ENCODE measurements at places on chromosomes 6 and 20.

- DNase-seq = no peak
Observed at GRCh38 chr6:47525330-47526057, 47.9 kb downstream of the CD2AP start.

DNA sequence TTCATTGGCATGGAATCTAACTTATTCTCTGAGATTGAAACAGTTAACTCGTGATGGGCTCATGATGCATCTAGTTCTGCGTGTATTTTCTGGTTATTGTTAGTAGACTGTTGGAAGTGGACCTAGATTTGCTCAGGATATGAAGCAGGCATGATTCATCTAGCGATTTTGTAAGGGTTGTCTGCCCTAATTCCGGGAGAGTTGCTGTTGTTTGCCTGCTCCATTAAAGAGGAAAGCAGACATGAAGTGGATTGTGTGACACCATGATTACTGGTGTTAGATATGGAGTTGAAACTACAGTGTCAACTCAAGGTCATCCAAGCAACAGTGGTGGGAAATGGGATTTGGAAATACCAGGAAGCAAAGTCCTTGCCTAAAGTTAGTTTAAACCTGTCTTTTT lies 41.0 kb downstream of the SOX4 start:
- no peak for DNase-seq

GRCh38 chr6:141026504-141026903 lies 1106.2 kb upstream of the GJE1 start:
- DNase-seq = no peak

DNA sequence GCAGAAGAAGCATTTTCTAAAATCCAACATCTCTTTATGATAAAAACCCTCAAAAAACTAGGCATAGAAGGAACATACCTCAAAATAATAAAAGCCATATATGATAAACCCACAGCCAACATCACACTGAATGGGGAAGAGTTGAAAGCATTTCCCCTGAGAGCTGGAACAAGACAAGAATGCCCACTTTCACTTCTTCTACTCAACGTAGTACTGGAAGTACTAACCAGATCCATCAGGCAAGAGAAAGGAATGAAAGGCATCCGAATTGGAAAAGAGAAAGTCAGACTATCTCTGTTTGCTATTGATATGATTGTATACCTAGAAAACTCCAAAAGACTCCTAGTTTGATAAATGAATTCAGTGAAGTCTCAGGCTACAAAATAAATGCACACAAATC lies 7.9 kb upstream of the CDK19 start:
- no peak for DNase-seq

DNA sequence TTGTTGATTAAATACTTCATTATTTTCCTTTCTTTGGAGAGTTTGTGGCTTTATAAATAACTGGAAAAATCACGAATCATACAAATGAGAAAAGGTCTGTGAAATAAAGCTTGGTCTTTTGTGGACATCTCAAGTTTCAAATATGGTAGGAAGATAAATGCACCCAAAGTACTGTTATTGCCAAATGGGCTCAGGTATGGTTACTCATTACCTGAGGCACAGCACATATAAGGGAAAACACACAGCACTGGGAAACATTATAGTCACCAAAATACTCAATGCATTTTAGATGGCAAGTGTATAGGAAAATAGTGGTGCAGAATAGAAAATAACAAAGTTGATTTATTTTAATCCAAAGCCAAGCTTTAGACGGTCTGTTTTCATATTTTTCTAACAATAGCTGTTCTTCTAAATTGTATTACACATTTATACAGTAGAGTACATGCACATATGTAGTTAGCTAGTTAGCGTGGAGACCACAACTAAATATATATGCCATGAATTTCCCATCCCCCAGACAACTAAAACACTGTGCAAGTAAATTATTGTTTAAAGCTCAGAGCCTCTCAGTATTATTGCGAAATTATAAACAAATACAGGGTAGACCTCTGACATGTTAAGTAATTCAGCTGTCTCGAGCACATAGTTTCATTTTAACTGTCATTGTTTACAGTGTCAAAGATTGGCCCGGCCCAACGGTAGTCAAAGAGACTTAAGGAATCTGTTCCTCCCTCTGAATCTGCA lies 336.0 kb downstream of the SYNE1 start:
- no peak for DNase-seq

GRCh38 chr20:4585104-4585753 lies 136.5 kb upstream of the PRND start:
- DNase-seq = no peak

- DNase-seq = no peak
Observed at GRCh38 chr20:37526238-37526838, 1.3 kb downstream of the BLCAP start.

DNA sequence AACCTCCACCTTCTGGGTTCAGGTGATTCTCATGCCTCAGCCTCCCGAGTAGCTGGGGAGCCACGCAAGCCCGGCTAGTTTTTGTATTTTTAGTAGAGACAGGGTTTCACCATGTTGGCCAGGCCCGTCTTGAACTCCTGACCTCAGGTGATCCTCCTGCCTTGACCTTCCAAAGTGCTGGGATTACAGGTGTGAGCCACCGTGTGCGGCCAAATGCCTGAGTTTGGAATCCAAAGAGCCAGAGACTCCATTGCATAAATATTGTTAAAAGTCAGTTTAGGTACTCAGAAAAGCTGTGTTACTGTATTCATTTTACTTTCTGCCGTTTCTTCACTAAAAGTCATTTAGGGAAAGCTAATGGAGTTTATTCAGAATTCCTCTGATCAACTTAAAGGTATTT lies 137.3 kb downstream of the SULF2 start:
- DNase-seq = no peak

GRCh38 chr6:153216789-153217188 lies 85.7 kb upstream of the RGS17 start:
- no peak for DNase-seq

- no peak for DNase-seq
Observed at GRCh38 chr20:3706774-3707507, 5.5 kb downstream of the SIGLEC1 start.

GRCh38 chr6:15244620-15245360 lies 1.1 kb upstream of the JARID2 start:
- peak; percentile 35 for DNase-seq

DNA sequence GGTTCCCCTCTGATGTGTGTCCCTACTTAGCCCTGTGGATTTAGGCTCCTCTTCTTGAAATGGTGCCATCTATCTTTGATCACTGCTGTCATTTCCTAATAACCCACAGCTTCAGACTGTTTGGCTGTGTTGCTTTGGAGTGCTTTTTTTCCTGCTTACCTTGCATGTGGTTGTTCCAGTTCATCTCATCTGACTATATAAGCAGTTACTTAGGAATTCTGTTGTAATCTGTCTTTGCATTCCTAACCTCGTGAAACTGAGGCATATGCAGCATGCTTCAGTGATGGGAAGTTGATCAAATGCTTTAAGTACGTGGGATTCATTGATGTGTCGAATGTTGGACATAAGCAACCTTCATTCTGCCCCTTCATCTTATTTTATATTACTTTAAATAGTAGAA lies 115.8 kb upstream of the FLRT3 start:
- no peak for DNase-seq

DNA sequence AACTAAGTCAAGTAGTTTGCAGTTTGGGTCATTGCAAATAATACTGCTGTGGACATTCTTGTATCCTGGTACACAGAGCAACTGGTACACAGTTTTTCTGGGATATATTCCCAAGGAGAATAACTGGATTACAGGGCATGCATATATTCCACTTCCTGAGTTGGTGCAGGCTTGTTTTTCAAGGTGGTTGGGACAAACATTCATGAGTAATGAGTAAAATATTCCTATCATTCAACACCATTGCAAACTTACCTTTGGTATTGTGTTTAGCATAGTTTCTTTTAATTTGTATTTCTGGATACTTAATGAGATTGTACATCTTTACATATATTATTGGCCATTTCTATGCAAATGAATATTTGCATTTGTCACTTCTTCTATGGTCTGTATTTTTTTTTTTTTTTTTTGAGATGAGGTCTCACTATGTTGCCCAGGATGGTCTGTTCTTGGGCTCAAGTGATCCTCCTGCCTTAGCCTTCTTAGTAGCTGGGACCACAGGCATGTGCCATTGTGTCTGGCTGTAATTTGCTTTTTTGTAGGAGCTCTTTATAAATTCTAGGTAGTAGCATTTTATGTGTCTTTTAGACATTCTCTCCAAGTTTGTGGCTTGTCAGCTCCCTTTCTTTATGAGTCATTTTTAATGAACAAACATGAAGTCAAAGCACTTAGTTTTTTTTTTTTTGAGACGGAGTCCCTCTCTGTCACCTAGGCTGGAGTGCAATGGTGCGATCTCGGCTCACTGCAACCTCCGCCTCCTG lies 158.7 kb downstream of the SOX4 start:
- no peak for DNase-seq

- no peak for DNase-seq
Observed at GRCh38 chr6:159117046-159117445, 52.2 kb upstream of the FNDC1 start.

GRCh38 chr20:7571101-7571500 lies 369.2 kb downstream of the HAO1 start:
- no peak for DNase-seq

- no peak for DNase-seq
Observed at GRCh38 chr6:96299525-96299924, 222.1 kb upstream of the UFL1 start.

DNA sequence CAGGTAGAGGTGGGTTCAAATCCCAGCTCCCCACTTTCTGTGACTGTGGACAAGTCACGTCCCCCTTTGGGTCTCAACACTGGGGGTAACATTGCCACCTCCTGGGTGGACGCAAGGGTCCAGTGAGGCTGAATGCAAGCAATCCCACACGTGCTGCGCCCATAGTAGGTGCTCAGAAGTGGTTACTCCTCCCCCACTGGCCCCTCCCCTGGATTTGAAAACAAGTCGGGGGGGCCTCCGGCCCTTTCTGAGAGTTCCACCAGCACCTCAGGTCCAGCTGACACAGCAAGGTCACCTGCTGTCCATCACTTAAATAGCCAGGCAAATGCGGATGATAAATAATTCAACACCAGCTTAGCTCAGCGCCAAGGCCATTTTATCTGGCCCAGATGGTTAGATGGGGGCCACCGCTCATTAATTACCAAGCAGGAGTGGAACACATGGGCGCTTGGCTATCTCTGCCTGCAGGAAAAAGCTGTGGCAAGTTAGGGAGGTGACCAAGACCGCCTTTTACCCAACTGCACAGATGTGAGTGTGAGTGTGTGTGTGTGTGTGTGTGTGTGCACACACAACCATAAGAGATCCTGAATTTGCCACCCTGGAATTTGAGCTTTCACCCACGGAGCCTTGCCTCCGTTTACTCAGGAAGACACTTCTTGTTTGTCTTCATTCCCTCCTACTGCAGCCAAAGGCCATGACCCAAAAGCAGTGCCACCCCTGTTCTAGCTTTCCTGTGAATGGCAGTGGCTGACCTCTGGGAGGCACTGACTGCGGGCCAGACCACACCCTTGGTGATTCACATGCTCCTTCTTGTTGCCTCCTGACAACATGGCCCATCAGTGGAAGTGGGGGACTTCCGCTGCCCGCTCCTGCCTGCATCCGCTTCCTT lies 34.7 kb upstream of the KCNB1 start:
- DNase-seq = no peak

DNA sequence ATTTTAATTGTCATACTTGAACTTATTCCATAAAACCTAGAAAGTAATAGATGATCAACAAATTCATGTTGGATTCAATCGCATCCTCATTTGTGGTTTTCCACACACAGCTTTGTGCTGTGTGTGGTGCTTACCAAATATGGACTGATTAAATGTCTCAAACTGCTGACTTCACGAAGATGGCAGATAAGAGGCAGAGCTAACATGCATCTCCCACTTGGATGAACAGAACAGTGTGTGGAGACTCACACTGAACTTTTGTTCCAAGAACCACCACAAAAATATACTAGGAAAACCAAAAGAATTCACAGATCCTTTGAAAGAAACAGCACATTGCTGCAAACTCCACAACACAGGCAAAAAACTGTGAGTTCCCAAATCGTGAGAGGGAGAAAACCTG lies 603.7 kb downstream of the TENT5A start:
- DNase-seq = no peak

GRCh38 chr6:56752534-56752933 lies 109.8 kb upstream of the DST start:
- no peak for DNase-seq

DNA sequence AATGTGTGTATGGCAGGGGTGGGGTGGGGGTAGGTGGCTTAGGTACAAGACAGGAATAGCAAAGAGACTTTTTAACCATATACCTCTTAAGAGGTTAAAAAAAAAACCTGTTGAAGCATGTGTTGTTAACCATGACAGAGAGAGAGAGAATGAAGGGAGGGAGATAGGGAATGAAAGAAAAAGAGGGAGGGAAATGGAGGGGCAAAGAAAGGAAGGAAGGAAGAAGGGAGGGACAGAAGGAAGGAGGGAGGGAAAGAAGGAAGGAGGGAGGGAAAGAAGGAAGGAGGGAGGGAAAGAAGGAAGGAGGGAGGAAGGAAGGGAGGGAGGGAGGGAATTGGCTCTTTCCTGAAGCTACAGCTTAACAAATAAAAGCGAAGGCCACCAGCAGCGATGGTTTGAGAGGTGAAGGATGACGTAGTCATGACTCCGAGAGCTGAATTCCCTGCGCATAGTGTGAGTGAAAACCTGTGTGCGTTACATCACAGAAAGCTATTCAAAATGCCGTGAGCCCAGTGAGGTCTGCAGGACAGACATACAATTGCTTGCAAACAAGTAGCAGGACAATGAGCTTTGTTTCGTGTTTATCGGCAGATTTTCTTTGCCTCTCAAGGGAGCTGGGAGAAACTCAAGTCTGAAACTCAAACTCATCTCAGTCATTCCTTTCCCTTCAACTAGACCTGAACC lies 88.6 kb upstream of the NEDD9 start:
- no peak for DNase-seq

- no peak for DNase-seq
Observed at GRCh38 chr6:82568290-82568993, 204.8 kb downstream of the TPBG start.

- no peak for DNase-seq
Observed at GRCh38 chr20:50067461-50067860, 45.5 kb downstream of the UBE2V1 start.

- DNase-seq = no peak
Observed at GRCh38 chr6:141208101-141208500, 924.6 kb upstream of the GJE1 start.

- no peak for DNase-seq
Observed at GRCh38 chr6:153104220-153104619, 26.9 kb downstream of the RGS17 start.

All from stimulated activated CD8-positive, alpha-beta memory T cell treated with anti-CD3 and anti-CD28 coated beads, Interleukin-7, amount 100 ng/mL, for 24 hours (primary cell).